NCI-H524 treated with DMSO at 0.1 percent for 48 hours (cell line): ENCODE measurements at places on chromosomes 13 and 19.

- DNase-seq = no peak
Measured at GRCh38 chr19:54389553-54389952, 24.8 kb upstream of the LAIR1 start.

GRCh38 chr19:19745496-19746285 is 12.8 kb upstream of the ZNF14 start:
- DNase-seq = no peak

GRCh38 chr13:104510422-104510821 is 1444.2 kb upstream of the SLC10A2 start:
- DNase-seq = no peak

DNA sequence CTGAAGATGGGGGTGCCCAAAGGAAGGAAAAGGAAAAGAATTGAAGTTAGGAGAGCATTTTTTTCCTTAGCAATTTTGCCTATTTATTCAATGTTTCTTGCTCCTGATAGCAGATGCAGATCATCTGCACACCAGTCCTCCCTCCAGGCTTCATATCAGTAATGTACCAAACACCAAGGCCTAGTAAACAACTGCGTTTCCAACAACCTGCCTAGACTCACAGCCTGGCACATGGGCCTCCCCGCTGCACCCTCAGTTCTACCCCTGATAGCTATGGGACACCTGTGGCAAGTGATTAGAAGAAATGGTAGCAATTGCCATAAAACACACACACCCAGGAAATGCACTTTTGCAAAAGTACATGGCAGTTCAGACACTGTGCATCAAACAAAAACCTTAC is 30.4 kb upstream of the HMGB1 start:
- DNase-seq = no peak

GRCh38 chr19:19539698-19540063 is 1.6 kb downstream of the CILP2 start:
- no peak for DNase-seq

DNA sequence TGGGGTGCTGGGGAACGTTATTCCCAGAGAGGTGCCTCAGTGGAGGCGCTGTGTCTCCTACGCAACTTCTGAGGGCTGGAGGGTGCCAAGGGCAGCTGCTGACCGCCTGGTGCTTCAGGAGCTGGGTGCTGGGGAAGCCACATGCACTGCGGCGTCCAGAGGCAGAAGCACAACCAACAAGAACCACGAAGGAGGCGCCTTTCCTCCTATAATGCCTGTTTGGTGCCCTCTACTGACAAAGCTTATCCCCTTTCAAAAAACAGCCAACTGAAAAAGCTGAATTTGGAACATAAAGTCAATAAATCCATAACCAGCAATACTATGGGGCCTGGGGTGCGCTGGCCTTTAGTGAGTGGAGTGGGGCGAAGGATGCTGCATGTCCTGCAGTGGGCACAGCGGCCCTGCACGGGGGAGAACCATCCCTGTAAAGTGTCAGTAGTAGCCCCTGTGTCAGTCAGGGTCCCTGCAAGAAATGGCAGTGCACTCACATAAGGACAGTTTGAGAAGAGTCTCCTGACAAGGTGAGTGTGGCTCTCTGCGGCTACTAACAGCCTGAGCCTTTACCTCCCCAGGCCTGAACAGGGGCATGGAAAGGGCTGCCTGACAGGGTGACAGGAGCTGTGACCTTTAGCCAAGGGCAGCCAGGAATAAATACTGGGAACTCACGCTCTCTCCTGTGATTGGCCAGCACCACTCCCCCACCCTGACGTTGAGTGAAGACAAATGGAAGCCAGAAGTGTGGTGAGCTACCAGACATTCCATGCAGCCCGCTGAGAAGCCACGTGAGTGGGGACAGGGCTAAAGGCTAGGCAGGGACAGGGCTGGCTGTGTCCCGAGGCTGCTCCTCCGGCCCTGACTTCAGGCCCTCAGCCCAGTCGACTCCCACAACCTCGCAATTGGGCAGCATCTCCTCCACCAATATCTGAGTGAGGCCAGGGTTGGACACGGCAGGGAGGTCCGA is 4.5 kb upstream of the B3GNT8 start:
- DNase-seq = no peak

DNA sequence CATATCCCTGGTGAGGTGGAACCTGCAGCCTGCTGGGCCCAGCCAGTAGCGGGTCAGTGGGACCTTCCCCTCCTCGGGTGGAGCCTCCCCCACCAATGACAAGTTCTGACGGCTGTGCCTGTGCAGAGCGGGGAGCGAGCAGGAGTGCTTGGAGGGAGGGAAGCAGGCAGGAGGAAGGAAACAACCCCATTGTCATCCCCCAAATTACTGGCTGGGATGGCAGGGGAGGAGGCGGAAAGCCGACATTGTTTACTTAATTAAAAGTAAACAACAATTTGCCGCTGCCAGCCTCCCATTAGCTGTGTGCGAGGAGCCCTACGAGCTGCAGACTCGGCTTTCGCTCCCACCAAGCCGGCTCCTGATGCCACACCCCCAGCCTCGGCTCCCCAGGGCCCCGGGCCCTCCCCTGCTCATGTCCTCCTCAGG is 45.5 kb downstream of the LYL1 start:
- DNase-seq = no peak

GRCh38 chr13:78659732-78660494 is 958 bp upstream of the OBI1 start:
- DNase-seq = no peak

DNA sequence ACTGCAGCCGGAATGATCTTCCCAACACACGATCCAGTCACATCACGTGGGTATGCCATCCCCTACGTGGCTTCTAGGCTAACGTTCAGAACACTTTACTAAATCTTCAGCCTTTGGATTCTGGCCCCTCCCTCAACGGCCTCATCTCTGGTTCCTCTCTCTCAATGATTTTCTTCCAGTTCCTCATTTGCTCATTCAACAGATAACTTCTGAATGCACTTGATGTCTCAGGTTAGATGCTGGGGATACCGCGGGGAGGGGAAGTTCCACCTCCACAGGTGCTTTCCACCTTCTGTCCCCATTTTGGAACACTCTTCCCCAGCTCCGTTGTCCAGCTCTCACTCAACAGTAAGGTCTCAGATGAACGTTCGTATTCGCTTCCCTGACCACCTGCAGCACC is 66.1 kb downstream of the ATP7B start:
- no peak for DNase-seq

GRCh38 chr13:102935896-102936321 is 90.1 kb downstream of the ERCC5 start:
- DNase-seq = no peak

- no peak for DNase-seq
Measured at GRCh38 chr13:75391432-75392100, 90.4 kb downstream of the TBC1D4 start.

DNA sequence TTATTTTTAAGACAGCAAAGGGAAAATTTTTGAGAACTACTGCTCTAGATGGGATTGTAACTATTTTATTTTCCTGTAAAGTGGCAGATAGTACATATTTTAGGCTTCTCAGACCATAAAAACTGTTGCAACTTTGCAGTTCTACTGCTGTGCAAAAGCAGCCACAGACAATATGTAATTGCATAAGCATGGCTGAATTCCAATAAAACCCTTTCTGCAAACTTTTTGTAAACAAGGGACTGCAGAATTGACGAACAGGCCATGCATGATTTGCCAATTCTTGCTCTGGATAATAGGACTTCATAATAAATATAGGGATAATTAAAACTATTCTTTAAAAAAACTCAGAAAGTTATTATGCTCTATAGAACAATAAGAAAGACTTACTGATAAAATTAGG is 149.1 kb downstream of the SLITRK5 start:
- no peak for DNase-seq

DNA sequence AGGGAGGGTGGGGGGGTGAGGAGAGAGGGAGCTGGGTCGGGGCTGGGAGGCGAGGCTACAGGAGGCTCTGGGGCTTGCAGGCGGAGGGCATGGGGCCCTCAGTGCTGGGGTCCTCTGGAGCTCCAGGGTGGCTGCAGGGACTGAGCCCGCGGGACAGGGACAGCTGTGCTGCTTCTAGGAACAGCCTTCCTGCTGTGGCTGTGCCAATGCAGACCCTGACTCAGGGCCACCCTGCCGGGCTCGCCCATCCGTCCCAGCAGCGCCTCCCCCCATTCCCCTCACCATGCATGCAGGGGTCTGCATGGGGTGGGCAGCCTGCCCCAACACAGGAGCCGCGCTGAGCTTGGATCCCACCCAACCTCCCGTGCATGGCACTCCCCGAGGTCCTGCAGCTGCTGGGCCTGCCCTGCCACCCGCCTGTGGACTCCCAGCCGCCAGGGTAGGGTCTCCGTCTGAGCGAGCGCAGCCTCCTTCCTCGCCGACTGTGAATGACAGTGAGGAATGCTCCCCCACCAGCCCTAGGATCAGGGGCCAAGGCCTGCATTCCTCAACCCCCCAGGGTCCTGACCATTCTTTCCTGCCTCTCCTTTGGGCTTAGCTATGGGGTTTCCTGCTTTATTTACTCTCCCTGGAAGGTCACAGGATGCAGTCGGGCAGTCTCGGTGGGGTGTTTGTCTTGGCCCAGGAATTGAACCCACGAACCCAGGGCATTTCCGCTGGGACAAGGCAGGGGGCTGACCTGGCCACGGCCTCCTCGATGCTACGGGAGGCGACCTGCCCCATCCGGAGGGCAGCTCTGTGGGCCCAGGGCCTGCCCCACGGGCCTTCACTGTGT is 23.4 kb downstream of the CEBPG start:
- no peak for DNase-seq

DNA sequence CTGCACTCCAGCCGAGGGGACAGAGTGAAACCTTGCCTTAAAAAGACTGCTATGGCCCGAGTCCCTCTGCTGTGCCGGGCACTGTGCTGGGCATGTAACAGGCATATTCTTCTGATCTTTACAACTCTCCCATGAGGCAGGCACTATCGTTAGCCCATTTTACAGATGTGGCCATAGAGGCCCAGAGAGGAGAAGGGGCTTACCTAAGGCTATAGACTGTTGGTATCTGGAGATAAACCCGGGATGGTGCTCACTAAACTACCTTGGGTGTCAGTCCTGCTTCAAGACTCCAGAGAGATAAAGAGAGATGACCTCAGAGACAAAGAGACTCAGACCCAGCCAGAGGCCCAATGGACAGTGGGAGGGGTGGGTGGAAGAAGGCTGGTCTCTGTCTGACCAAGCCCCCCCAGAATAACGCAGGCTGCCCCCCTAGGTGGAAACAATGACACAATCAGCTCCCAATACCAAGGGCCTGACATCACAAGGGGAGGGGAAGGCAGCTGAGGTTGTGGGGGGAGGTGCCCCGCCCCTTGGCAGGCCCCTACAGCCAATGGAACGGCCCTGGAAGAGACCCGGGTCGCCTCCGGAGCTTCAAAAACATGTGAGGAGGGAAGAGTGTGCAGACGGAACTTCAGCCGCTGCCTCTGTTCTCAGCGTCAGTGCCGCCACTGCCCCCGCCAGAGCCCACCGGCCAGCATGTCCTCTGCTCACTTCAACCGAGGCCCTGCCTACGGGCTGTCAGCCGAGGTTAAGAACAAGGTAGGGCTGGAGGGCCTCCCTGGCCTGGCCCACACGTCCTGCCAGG is at the start of gene CNN1:
Gene CNN1 (plus strand): TSS at position 620 of the 805 bp plus-strand sequence. CDS start 77 bp downstream, at position 697.
- DNase-seq = no peak

- DNase-seq = no peak
Measured at GRCh38 chr13:51804295-51805172, 571 bp upstream of the DHRS12 start.

DNA sequence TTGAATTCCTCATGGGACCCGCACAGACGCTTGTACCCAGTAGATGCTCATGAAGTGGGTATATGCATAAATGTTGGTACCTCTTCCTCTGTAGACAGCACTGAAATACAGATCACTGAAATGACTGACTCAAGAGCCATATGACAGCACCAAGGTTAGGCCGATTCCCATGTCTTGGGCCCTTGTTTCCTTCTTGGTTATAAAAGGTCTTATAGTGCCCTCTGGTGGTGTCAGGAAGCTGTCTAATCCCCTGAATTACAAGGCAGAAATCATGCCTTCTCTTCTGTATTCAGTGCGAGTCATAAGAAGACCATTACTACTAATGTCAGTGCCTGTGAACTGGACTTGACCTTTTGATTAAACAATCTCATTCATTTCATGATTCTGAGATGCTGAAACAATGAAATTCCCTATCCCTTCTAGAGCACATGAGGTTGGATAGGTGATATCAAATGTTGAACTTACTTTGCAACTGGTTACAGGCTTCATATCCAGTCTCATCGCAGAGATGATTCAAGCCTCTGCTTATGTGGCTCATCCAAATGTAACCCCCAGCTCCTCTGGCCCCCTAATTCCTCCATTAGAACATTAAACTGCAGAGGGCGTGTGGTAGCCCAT is 59.7 kb downstream of the SPATA13 start:
- peak; percentile 43 for DNase-seq
